ENCODE measurements at places on chromosomes 1 and 21.

GRCh38 chr1:161986328-161986727 lies 37.3 kb downstream of the OLFML2B start:
- DNase-seq, result no peak

DNA sequence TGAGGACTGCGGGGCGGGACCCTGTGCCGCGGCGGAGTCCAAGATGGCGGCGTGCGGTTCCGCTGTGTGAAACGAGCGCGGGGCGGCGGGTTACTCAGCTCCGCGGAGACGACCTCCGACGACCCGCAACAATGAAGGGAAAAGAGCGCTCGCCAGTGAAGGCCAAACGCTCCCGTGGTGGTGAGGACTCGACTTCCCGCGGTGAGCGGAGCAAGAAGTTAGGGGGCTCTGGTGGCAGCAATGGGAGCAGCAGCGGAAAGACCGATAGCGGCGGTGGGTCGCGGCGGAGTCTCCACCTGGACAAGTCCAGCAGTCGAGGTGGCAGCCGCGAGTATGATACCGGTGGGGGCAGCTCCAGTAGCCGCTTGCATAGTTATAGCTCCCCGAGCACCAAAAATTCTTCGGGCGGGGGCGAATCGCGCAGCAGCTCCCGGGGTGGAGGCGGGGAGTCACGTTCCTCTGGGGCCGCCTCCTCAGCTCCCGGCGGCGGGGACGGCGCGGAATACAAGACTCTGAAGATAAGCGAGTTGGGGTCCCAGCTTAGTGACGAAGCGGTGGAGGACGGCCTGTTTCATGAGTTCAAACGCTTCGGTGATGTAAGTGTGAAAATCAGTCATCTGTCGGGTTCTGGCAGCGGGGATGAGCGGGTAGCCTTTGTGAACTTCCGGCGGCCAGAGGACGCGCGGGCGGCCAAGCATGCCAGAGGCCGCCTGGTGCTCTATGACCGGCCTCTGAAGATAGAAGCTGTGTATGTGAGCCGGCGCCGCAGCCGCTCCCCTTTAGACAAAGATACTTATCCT lies 430 bp downstream of the RBM15 start:
- DNase-seq, result peak; percentile 24

GRCh38 chr1:98675282-98675681 lies 13.8 kb downstream of the SNX7 start:
- DNase-seq, result no peak

- no peak for DNase-seq
These were observed 138.2 kb upstream of the CACNA1E start for GRCh38 chr1:181345146-181345545.

GRCh38 chr1:161342821-161343220 lies 24.9 kb downstream of the CFAP126 start:
- DNase-seq, result no peak

DNA sequence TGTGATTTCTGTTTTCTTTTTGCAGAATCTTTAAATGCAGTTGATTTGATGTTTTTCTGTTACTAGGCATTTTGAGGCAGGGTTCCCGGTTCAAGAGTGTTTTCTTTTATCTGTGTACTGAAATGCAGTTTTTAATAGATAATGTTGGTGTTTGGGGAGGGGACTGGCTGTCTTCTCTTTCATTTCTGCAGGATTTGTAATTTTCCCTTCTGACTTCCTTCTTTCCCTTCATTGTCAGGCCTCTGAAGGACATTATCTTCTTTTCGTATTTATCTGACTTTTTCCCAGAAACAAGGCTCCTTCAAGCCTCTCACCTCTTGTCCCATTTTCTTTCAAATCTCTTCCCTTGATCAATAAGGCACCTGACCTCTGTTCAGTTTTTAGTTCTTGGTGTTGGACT lies 1.5 kb upstream of the GALNT2 start:
- no peak for DNase-seq

- no peak for DNase-seq
These were observed 89.9 kb upstream of the SLC2A1 start for GRCh38 chr1:43048601-43049011.

Data from GM12864 (cell line).